Hypothalamus (tissue), 51 donors: ENCODE measurements at places on chromosomes 1 and 21.

DNA sequence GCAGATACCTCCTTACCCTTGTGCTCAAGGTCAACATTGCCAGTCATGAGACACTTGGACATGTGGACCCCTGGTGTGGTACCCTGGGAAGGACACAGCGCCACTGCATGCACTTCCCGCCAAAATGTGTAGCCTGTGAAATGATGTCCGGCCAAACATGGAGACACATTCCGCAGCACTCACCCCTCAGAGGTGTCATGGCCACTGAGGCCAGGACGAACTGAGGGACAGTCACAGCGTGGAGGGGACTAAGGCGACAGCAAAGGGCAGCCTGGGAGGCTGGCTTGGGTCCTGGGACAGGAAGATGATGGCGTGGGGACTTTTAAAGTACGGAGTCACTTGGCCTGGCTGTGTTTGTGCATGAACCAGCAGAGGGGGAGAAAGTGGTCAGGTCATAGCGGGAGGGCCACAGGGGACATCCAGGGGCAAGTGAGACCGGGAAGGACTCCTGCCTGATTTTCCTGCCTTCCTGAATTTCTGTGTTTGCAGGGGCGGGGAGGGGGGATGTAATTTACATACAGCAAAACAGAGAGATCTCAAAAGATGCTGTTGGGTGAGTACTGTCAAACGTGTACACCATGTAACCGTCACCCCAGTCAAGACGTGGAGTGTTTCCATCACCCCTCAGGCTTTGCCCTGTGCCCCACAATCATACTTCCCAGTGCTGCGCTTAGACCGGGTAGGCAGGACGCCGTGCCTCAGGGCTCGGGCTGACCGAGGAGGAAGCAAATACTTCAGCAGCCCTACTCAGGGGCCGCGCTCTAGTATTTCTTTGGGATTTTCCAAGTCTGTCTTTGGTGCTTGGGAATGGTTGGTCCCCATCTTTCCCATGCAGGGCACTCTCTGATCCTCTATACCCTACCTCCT is 45.2 kb downstream of the WDR4 start:
- no peak for DNase-seq

- DNase-seq = no peak
Observed at GRCh38 chr1:8016210-8016894, 9.8 kb downstream of the ERRFI1 start.

DNA sequence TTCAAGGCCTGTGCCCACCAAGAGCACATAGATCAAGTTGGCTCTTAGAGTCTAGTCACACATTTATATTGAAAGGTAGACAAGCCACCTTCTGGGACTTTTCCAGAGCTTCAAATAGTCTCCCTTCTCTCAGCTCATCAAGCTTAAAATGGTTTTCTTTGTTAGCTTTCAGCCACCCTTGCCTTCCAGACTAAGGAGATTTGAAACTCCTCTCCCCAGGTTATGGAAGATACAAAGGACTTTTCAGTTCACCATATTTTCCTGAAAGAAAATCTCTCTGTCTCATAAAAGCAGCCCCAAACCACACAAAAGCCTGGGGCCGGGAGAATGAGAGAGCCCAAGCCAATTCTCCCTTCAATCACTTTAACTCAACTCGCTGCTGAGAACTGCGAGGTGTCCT is 134.1 kb downstream of the ZC3H11B start:
- DNase-seq = no peak

- DNase-seq = no peak
Observed at GRCh38 chr1:228349701-228350171, 56.9 kb downstream of the TRIM11 start.

GRCh38 chr1:155223047-155223446 is 14.6 kb downstream of the MTX1 start:
- no peak for DNase-seq

- DNase-seq = no peak
Observed at GRCh38 chr1:23341931-23342692, 2.0 kb downstream of the HNRNPR start.

GRCh38 chr21:35035116-35035515 is 14.0 kb downstream of the RUNX1 start:
- no peak for DNase-seq

- DNase-seq = no peak
Observed at GRCh38 chr1:107515702-107516101, 374.9 kb downstream of the NTNG1 start.

DNA sequence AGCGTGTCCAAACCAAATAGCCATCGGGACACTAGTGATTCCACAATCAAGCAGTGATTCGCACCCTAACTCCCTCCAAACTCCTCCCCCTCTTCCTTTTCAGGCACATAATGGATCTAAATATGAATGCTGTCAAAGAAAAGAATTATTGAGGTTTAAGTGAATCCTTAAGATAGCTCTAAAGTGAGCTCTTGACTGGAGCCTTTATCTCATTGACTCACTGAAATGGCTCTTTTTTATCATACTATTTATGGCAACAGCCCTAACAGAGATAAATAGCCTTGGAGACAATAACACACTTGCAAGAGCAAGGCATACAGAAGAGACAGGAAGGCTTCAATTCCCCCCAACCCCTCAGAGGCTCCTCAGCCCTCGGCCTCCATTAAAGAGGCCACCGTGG is 143.3 kb downstream of the PLXNA2 start:
- no peak for DNase-seq

GRCh38 chr1:21926814-21927532 is 10.1 kb downstream of the HSPG2 start:
- DNase-seq = no peak

DNA sequence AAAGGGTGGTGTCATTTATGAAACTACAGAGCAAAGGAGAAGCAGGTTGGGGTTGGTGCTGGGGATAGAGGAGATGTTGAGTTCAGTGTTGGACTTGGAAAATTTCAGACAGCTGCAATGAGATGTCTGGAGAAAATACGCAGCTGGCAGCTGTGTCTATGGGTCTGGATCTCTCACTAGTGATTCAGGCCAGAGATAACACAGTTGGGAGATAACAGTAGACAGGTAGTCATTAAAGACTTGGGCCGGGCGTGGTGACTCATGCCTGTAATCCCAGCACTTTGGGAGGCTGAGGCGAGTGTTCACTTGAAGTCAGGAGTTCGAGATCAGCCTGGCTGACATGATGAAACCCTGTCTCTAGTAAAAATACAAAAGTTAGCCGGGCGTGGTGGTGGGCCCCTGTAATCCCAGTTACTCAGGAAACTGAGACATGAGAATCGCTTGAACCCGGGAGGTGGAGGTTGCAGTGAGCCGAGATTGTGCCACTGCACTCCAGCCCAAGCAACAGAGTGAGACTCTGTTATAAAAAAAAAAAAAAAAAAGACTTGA is 2.5 kb upstream of the TFAP2E start:
- no peak for DNase-seq

DNA sequence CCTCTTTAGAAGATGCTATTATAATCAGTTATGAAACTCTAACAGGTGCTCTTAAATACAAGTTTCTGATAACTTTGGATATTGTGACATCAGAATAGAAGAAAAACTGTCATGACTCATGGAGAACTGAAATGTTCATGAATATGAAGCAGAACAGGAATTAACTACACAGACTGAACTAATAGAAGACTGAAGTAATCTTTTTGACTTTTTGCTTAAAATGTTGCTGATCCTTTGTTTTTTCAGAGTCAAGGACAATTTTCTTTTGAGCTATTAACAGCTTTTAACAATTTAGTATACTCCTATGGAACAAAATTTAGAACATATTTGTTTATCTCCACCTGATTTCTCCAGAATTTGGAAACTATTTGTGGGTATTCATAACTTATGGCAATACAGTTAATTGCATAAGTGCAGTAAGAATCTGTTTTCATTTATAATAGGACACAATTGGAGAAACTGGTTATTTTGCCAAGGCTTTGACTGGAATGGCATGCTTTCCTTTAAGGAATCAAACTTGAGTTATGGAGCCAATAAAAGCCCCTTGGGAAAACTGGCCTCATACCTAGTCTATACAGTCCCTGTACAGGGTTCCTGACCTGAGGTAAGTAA is 18.7 kb upstream of the PLA2G5 start:
- no peak for DNase-seq

GRCh38 chr1:15122331-15122730 is 31.2 kb upstream of the TMEM51 start:
- DNase-seq = no peak

DNA sequence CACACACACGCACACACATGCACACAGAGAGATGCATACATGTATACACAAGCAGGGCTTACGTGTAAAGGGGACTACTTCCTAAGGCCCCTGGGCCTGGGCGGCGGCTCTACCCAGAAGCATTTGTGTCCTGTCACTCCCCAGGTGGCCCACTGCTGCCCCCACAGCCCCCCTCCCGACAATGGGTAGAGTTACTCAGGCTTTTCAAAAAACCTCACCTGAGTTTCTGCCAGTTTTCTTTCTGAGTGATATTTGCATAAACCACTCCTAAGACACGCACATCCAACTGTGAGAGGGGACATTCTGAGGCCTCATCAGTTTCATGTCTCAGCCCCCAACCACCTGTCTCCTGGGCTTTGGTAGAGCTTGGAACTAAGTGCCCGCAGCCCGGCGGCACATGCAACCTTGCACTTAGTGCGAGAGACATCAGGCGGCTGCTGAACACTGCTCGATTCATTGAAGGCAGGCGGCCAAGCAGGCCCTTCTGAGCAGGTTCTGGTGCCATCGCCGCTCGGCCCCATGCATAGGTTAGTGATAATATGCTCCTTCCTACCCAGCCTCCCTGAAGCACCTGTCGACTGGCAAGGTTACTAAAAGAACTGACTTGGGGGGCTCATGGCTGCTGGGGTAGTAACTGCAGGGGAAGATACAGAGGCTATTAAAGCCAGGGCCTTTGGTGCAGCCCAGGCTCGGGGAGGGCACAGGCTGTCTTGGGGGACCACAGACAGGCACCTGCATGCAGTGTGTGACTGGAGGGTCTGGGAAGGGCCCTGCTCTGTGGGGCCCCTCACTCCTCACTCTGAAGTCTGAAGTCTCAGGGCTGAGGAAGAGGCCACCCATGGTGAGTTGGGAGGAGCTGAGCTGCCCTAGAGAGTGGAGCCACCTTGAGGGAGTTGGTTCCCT is 364.2 kb upstream of the VAMP3 start:
- no peak for DNase-seq

DNA sequence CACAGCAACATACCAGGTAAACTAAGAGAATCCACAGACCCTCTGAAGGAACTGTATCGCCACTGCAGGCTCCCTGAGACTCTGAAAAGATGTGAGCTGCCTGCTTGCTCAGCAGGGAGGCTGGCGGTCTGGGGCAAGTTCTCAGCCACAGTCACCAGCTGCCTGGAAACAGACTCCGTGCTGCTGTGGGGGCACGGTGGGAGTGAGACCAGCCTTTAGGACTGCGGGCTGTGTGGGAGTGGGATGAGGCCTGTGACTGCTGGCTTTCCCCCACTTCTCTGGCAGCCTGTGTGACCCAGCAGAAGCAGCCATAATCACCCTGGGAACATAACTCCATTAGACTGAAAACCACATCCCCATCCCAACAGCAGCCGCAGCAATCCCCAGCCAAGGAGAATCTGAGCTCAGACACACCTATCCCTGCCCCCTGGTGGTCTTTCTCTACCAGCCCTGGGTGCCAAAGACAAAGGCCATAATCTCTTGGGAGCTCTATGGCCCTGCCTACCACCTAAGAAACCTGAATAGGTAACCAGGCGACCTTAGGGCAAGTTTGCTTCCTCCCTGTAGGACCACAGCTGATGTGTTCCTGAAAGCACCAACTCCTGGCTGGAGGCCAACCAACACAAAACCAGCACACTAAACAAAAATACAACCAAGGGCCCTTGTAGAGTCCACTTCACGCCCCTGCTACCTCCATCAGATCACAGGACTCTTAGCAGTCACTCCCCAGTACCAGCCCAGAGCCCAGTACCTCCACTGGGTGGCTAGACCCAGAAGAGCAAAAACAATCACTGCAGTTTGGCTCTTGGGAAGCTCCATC is 151.5 kb downstream of the SMYD3 start:
- no peak for DNase-seq

DNA sequence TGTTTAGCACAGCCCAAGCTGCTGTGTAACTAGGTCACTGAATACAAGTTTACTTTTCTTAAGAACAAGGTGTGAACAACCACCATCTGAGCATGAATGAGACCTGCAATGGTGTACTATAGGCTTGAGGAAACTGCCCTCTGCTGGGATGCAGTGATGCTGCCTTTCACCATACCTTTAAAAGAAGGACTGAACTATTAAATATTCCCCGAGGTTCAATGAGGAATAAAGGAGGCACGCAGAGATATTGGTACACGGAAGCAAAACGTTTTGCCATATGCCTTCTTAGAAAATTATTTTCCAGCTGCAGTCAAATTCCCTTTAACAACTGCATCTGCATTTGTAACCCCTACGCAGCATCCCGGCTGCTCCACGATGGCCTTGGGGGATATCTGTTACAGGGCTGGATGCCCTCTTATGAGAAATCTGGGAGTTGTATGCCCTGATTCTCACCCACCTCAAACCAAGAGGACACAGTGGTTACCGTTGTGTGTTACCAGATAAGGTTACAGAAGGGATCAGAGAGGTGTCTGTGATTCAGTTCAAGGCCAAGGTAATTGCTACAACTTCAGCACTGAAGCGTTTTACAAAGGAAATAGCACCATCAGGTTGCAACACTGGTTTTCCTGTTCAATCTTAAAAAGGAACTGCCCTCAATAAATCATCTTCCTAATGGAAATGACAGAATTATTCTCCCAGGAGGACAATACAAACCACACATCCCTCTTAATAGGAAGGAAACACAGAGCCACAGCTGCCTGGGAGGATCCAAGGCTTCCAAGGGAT is 470.5 kb downstream of the LTN1 start:
- no peak for DNase-seq
